ENCODE measurements at places on chromosomes 11 and 22. TPM values are rescaled to one million over a fixed set of nuclear protein-coding genes. Genes with fewer than 3 reads are reported as not detected.

The RELA gene
- 84.2 TPM for total RNA-seq

The MYBPC3 gene
- total RNA-seq: not detected

- no peak for DNase-seq
Observed at GRCh38 chr22:39136317-39136716, 16.2 kb downstream of the CBX7 start.

- peak; percentile 53 for DNase-seq
Observed at GRCh38 chr11:19071255-19071654, 10.7 kb upstream of the MRGPRX2 start.

- DNase-seq: no peak
Observed at GRCh38 chr11:28743061-28743550, 634.9 kb downstream of the METTL15 start.

DNA sequence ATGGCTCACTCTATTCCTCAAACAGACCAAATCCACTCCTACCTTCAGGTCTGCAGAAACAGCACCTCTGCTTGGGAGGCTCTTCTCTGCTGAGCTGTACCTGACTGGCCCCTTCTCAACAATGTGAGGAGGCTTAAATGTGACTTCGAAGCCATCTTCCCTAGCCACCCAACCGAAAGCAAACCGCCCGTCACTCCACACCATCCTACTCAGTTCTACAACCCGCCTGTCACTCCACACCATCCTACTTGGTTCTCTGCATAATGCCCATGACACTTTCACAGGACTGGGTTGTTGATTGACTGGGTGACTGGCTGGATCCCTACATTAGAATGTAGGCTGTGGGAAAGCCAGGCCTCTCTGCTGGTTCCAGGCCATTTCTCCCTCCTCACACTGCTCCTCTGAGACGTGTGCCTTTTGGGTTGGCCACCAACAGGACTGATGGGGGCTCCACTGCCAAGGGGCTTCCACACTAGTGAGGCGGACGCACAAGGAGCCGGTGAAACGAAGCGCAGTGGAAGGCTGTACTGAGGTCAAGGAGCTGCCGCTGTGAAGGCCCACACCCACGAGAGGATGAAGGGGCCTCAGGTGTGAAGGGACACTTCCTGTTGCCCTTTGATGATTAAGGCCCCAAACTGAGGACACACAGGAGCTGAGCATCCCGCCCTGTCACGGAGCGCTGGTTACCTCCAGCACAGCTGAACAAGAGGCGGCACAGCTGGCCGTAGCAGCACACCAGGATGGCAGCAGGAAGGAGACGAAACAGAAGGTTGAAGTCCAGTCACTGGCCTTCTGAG lies 47.5 kb upstream of the SPATA19 start:
- peak; percentile 16 for DNase-seq

GRCh38 chr11:109752212-109752825 lies 330.3 kb downstream of the C11orf87 start:
- no peak for DNase-seq

GRCh38 chr22:47337161-47337621 lies 574.7 kb downstream of the TBC1D22A start:
- DNase-seq: peak; percentile 78

The NXPE1 gene
- total RNA-seq: not detected

GRCh38 chr11:18634140-18635032 lies at the start of gene SPTY2D1:
SPTY2D1 (minus strand) TSS chr11:18634342; CDS start chr11:18634257, 85 bp downstream.
- peak; percentile 99 for DNase-seq

GRCh38 chr11:93852242-93852641 lies 1.8 kb upstream of the VSTM5 start:
- no peak for DNase-seq

DNA sequence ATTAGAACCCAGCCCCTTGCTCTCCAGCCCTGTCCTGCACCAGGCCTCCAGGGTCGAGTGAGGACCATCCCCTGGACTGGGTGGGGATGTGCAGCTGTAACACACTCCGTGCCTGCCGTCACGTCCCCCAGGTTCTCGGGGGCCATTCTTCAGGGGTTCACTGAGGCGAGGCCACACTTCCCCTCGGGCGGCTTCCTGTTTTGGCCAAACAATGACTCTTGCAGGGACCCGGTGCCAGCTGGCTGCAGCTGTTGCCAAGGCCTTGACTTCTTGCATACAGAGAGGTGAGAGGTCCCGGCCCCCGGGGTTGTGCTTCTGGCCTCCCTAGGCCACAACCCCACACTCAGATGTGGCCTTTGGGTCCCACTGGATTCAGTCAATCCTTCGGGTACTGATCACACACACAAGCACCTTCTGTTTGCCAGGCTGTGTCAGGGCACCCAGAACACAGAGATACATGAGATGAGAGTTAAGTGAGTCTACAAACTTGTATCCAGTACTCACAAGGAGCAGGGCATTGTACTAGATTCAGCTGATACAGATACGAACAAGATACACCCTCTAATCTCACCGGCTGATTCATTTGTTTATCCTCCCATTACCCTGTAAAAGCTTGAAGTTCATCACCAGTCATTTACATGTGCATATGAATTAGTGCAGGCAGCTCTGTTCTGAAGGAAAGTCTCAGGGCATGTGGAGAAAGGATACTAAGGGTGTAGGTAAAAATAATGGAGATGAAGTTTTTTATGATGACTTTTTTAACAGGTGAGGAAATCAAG lies 32.9 kb downstream of the LRRC32 start:
- no peak for DNase-seq

- DNase-seq: no peak
Observed at GRCh38 chr11:125358254-125358840, 137.7 kb downstream of the FEZ1 start.

DNA sequence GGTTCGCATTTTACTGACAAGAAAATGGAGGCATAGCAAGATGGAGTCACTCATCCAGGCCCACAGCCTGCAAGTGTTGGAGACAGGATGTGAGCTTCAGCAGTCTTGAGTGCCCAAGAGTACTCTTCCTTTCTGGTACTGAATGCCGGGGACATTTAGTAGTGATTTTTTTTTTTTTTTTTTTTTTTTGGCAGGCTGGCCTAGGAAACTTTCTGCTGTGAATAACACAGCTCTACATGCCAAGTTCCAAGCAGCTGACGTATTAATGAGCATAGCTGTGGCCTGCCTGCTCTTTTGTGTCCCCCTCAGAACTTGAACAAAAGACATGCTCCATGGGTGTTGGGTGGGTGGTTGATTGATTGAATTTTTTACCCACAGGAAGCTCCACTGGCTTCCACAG lies 195.5 kb upstream of the CADM1 start:
- peak; percentile 34 for DNase-seq

DNA sequence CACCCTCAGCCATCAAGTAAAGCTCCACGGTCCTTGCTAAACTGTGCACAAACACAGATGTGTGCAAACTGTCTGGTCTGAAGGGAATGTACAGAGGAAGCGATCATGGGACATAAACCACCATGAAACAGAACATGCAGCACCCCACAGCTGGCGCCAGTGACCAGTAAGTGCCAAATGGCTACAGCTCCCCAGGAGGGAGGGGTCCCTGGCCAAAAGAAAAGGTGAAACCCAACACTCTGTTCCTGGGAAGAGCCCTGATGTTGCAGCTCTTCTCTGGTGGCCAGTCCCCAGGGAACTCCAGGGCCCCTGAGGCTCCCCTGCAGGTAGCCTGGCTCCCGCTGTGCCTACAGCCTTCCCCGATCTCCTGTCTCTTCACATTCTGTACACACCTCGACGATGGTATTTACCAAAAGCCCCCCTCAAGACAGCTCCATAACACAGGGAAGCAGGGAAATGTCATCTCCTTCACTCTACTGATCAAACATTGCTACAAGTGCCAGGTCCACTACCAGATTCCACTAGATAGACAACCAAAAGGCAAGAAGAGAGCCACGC lies 2.9 kb downstream of the DGCR6L start:
- DNase-seq: no peak

The CSTPP1 gene
- total RNA-seq: 39.1 TPM

- no peak for DNase-seq
Observed at GRCh38 chr11:89405629-89406028, 85.5 kb downstream of the NOX4 start.

DNA sequence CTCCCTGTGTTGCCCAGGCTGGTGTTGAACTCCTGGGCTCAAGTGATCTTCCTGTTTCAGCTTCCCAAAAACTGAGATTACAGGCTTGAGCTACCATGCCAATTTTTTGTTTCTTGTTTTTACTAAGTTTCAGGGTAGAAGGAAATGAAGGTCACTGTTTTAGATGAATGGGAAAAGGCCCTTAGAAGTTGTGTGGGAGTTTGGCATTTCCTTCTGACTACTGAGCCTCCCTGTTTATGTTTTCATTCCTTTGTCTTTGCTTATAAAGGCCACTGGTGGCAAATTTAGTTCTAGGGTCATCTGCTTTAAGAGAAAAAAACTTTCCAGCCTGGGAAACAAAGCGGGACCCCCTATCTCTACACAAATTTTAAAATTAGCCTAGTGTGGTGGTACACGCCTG lies 22.1 kb downstream of the SRPRA start:
- no peak for DNase-seq

GRCh38 chr11:1139441-1140083 lies 18.2 kb upstream of the MUC5AC start:
- peak; percentile 25 for DNase-seq

DNA sequence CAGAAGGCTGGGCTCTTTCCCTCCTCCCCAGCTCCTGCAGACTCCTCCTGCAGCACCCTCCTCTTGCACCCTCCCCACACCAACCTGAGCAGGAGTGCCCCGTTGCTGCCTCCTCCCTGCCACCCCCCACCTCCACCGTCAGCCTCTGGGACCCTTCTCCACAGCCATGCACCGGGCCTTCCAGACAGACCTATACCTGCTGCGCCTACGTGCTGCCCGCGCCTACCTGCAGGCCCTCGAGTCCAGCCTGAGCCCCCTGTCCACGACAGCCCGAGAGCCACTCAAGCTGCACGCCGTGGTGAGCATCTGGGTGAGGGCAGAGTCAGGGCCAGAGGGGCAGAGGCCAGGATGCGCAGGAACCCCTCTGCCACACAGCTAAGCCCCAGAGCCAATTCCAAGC lies 16.2 kb downstream of the ZDHHC24 start:
- DNase-seq: no peak

GRCh38 chr11:60085909-60086308 lies 2.6 kb upstream of the MS4A2 start:
- DNase-seq: no peak

GRCh38 chr11:101476191-101476590 lies 107.6 kb downstream of the TRPC6 start:
- no peak for DNase-seq

GRCh38 chr11:86891036-86891435 lies 64.2 kb downstream of the FZD4 start:
- no peak for DNase-seq

DNA sequence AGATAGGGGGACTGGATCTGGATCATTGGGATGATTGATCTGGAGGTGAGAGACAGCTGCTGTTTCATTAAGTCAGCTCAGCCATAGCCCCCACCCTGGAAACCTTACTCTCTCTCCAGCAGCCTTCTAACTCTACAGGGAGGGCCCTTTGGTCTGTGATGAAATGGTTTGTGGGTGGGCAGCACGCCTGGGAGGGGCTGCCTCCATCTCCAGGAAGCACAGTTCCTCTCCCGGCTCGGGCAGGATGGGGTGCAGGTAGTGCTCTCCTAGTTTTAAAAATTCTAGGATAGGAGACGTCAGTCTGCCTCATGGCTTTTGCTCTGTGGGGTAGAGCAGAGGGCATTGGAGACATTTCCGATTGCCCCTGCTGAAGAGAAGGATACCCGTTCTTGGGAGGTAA lies 89.7 kb downstream of the CEP164 start:
- no peak for DNase-seq

DNA sequence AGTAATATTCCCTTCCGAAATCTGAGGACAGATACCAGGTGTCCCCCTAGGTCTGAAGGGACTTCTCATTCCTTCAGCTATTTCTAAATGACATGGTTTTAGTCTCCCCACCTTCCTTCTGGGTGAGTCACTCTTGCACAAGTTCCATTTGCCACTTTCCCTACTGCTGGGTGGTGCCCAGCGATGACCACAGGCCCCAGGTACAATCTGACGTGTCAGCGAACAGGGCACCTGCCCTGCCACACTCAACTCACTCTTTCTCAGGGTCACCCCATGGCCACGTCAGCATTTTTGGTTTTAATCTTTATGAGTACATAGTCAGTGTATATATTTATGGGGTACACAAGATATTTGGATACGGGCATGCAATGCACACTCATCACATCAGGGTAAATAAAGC lies 17.2 kb downstream of the POU2AF1 start:
- no peak for DNase-seq

DNA sequence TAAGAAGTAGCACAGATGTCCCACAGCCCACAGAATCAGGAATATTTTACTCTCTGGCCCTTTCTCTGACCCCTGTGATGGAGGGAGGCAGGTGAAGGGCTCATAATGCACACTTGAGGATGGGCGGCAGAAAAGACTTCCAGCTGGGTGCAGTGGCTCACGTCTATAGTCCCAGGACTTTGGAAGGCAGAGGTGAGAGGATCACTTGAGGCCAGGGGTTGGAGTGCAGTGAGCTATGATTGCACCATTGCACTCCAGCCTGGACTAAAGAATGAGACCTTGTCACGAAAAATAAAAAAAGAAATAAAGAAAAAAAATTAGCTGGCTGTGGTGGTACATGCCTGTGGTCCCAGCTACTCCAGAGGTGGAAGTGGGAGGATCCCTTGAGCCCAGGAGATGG lies 13.5 kb upstream of the CRYBB3 start:
- no peak for DNase-seq

- DNase-seq: no peak
Observed at GRCh38 chr11:78759071-78759470, 184.4 kb upstream of the NARS2 start.

DNA sequence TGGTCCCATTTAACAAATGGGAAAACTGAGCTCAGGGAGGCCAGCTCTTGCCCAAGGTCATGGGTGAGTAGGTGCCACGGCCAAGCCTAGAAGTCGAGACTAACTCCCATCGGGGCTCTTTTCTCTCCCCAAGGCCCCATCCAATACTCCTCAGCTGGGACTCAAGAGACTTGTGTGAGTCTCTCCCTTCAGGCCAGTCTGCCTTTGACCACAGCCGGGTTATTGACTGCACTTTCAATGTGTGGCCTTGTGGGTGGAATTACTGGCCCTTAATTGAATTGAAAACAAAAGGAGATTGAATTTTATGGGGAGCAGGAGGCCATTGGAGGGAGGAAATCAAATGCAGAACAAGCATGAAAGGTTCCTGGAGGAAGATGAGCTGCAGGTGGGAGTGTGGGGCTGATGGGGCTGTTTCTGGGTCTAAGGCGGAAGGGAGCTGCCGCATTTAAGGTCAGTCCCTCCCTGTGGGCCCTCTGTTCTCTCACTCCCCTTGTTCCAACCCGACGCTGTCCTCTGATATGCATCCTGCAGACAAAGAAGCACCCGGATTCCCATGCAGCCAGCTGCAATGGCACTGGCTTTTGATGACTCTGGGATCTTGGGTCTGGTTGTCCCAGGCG lies 552.8 kb downstream of the MIAT start:
- DNase-seq: no peak

DNA sequence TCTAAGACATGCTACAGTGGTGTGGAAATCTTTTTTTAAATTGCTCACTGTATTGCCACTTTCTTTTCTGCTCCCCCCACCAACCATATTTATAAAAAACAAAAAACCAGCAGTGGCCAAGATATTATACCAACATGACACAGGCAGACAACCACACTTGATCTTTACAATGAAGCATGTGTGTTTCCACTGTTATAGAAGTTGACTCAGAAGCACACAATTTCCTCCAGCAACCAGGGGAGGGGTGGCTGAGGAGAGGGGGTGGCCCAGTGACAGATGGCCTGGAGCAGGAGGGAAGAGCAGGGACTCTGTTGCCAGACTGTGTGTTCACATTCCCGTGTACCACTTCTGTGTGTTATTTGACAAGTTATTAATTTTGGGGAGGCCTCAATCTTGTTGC lies 14.8 kb downstream of the CD59 start:
- no peak for DNase-seq

GRCh38 chr22:38419121-38419857 lies 35.7 kb downstream of the KCNJ4 start:
- DNase-seq: no peak

The TNRC6B gene
- total RNA-seq: 67.9 TPM

GRCh38 chr22:43364169-43364435 lies 20.9 kb upstream of the SCUBE1 start:
- no peak for DNase-seq
